ENCODE measurements at places on chromosomes 2 and 18.

GRCh38 chr2:189441709-189442074, 418 bp downstream of the WDR75 start:
- no peak for DNase-seq

DNA sequence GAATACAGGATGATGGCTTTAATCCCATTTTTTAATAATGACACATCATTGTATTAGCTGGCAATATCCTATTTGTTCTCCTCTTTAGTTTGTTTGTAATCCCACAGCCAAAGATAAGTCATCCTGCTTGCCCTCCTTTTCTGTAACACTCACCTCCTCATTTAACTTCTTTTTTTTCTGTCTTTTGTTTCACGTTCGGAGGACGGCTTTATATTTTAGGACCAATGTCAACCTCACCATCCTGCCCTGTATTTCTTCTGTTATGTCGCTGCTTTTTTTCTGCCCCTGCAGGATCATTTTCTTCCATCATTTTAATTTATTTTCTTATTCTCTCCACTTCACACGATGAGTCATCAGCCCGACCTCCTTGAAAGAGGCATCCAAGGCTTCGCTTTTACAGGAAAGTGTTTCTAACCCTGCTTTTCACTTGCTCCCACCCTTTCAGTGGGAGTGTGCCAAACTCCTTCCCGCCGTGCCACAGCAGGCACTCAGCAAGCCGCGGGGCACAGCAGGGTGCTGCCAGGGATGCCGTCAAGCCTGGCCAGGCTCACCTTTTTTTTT, 11.4 kb downstream of the RAB31 start:
- peak; percentile 89 for DNase-seq

DNA sequence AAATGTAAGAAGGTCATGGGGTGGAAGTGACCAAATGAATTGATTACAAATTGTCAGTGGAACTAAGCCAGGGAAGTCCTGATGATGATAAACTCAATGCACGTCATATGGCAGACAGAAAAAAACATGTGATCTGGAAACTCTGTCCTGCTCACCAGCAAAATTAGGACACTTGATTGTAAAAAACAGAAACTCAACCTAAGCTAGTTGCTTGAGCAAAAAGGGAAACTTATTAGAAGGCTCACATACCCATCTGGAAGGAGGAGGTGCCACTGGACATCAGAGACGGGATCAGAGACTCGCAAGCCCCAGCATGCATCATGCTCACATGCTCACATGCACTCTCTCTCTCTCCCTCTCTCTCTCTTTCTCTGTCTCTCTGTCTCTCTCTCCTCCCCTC, 96.8 kb downstream of the SP3 start:
- DNase-seq: no peak

DNA sequence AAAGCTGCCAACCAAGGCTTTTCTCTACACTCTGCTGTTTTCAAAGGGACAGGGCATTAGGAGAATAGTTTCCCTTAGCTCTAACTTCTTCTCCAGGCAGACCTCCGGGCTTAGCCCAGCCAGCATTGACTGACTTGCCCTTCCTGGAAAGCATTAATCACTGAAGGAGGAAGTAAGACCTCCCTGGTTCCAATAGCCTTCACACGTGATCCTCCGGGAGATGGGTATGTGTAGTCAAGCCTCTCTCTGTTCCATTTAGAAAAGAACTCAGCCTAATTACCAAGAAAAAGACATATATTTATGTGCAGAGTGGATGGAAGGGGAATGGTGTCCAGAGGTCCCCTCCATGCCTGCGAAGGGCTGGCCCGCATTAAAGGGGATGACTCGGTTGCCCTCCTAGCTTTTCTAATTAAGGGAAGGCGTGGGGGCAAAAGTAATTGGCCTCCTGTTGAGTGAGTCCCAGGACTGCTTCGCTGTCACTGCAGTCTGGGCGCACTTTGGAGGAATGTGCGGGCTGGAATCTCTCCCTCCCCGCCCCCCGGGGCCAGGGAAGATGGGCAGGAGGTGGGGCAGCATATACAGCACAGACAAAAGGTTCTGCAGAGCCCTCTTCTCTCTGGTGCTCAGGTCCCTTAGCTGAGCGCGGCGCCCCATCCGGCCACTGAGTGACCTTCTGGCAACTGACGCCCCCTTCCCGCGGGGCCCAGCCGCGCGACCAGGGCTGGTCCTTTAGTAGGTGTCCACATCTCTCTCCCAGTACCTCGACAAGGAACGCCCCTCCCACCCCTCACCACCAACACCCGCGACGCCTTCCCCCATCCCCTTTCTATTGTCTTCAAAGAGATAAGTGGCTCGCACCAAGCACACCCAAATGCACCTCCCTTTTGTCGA, 686.0 kb downstream of the NRXN1 start:
- no peak for DNase-seq

DNA sequence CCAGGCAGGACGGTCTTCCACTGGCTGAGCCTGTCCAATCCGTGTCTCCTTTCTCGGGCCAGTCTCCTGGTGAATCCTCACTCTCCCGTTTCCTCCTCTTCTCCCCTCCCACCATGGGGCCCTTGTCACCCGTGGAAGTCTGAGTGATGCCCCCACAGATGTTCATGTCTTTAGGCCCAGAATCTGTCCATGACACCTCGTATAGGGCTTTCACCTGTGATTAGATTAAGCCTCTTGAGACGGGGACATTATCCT, 193.5 kb downstream of the ZFP36L2 start:
- no peak for DNase-seq

DNA sequence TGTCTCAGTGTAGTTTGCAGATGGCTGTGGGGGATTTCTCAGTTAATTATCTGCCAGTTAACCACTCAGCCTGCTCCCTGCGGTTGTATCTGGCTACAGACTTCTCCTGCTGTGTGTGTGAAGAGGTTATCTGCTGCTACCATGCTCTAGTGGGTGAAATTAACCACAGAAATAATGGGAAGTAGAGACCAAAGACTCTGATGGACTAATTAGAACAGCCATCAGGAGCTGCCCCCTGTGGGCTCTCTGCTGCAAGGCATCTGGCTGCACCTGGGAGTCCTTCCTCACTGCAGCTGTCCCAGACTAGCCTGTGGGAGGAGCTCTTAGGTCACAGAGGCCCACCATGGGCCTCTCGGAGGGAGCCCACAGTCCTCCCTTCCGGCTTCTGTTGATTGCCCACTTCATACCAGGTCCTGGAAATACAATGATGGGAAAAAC, 66.6 kb downstream of the CTIF start:
- peak; percentile 79 for DNase-seq

GRCh38 chr2:21155365-21156136, 31.8 kb downstream of the TDRD15 start:
- no peak for DNase-seq

Measured in ACHN (cell line).